GM10248 (cell line): ENCODE measurements at places on chromosomes 2 and 18.

DNA sequence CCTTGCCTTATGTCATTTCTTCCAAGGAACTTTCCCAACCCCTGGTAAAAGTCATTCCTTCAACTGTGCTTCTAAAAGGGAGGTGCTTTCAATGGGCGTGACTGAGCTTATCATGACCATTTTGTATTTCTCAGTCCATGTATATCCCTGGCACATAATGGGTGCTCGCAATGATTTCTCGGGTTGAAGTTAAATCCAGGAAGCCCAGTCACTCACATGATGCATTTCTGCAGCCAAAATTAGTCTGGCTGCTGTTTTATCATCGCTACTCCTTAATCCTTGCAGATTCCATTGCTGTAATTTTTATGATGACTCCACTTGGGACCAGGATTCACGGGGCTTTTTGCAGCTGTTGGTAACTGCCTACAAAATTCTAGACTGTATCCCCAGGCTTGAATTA lies 25.9 kb upstream of the RFX8 start:
- no peak for DNase-seq

DNA sequence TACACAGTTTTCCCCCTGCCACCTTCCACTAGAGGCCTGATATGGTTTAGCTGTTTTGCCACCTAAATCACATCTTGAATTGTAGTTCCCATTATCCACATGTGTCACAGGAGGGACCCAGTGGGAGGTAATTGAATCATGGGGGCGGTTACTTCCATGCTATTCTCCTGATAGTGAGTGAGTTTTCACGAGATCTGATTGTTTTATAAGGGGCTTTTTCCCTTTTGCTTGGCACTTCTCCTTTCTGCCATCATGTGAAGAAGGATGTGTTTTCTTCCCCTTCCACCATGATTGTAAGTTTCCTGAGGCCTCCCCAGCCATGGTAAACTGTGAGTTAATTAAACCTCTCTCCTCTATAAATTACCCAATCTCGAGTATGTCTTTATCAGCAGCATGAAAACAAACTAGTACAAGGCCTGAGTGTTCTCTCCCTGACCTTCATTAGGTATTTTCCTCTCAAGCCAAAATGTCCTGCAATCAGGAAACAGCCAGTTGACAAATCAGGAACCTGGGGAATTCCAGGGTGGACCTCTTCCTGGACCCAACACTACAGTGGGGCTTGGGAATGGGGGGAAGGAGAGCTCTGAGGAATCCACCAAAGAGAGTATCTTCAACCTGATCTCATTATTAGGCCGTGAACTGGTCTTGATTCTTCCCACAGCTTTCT lies 129.9 kb downstream of the TXNL1 start:
- DNase-seq = no peak

DNA sequence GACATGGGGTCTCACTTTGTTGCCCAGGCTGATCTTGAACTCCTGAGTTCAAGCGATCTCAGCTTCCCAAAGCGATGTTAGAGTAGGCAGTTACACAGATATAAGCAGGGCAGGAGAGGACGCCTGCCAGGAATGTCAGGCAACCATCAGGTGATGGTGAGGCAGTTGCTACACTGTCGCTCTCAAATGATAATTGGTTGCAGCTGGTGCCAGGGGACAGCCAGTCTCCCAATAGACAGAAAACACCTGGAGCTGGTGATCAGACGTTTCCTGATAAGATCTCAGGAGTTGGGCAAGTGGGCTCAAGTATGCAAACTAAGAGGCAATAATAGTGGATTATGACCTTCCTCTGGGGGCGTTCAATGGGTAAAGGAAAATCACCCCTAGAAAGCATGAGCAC lies 163.1 kb upstream of the RGPD4 start:
- no peak for DNase-seq

DNA sequence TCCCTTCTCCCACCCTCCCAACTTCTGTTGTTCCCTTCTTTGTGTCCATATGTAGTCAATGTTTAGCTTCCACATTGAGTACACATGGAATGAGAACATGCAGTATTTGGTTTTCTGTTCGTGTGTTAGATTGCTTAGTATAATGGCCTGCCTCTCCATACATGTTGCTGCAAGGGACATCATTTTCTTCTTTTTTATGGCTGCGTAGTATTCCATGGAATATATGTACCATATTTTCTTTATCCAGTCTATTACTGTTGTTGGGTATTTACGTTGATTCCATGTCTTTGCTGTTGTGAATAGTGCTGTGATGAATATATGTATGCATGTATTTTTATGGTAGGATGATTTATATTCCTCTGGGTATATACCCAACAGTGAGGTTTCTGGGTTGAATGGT lies 42.0 kb downstream of the NUP35 start:
- no peak for DNase-seq

GRCh38 chr2:172765662-172766061 lies 30.0 kb downstream of the RAPGEF4 start:
- DNase-seq = no peak

DNA sequence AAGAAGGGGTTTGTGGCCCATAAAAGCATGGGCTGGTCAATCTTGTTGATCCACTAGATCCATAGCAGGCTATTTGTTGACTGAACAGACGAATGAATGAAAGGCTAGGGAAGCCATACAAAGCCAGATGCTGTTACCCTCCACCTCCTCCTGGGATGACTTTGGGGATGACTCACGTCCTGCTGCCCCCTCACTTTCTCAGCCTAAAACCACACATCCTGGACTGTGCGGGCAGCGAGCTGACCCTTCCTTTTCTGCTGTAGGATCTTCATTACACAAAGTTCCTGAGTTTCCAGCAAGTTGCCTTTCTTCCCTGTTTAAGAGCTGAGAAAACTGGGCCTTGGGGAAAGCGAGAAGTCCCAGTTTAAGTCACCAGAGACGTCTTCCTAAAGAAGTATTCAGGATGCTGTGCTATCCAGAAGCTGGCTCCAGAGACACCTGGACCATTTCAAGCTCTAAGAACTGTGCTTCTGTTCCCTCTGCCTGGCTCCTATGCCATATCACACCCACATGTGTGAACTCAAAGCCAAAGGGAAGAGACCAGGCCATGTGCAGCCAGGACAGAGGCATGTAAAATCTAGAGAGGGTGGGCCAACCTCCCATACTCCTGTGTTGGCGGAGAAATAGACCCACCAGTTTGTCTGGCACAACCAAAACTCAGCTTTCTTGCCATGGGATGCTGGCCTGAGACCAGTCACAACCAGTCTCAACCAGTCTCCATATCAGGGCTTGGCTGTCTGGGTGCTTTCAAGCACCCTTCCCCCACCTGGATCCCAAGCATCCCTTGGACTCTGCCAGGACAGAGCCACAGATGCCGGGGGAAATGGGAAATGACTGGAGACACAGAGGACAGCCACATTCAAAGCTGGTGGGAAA lies 4.7 kb upstream of the SLC20A1 start:
- no peak for DNase-seq

- DNase-seq = no peak
Observed at GRCh38 chr18:44507729-44508325, 172.9 kb upstream of the SETBP1 start.

DNA sequence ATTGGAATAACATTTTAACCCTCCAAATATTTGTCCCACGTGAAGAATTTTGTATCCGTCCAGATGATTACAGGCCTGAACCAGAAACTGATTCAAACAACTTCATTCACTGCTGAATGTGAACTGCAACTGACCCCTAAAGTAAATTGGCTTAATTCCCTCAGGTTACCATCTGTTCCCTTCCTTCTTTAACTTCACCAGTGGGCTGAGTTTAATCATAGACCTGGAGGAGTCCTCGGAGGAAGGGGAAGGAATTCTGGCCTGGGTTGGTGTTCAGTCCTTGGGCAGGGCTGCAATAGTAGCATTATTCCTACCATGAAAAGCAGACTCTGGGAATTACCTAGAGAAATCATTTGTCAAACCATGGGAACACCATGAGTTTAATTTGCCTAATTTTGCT lies 207.4 kb downstream of the TMEM247 start:
- DNase-seq = no peak

GRCh38 chr2:105575499-105576025 lies 169.2 kb upstream of the NCK2 start:
- DNase-seq = no peak

GRCh38 chr18:6683112-6683876 lies 46.2 kb upstream of the ARHGAP28 start:
- no peak for DNase-seq

DNA sequence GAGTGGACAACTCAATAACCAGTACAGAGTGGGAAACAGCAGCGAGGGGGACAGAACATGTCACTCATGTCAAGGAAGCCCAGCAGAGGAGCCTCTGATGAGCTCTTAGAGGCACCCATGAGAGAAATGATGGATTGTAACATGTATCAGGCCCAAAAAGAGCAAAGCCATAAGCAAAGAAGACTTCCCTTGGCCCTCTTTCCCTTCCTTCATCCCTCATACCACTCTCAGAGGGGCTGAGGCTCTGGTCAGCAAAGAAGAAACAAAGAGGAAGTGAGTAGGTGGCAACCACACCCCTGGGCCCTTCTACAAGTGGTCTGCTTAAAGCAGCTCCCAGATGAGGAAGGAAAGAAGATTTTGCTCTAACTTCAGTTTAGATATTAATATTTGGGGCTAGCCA lies 112.8 kb downstream of the CDC42EP3 start:
- peak; percentile 42 for DNase-seq

GRCh38 chr2:221588306-221588985 lies 16.3 kb upstream of the EPHA4 start:
- DNase-seq = no peak

- no peak for DNase-seq
Observed at GRCh38 chr2:73700131-73700611, 37.0 kb downstream of the TPRKB start.

DNA sequence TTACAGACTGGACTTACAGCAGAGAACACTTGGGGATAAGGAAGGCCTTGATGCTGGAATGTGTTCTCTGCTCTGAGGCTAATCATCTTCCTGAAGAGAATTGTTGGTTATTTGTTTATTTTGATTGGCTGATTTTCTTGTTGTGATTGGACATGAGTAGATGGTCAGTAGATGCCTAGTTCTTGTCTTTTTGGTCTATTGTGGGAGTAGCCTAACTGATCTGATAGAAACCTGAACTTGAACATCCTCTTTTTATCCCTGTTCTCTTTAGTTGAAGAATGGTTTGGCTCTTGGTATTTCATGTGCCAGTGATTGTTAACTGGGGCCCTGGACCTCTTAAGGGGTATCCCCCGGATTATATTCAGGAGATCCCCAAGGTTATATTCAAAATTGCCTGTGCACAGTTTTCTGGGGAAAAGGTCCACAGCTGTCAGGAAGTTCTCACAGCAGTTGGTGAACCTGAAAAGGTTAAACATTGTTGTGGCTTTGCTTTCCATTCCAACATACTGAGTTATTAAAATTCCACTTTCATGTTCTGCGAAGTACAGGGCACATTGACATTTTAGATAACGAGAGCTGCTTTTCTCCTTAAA lies 13.6 kb downstream of the TWSG1 start:
- DNase-seq = peak; percentile 32

GRCh38 chr2:1970341-1970740 lies 226.0 kb upstream of the PXDN start:
- DNase-seq = no peak

DNA sequence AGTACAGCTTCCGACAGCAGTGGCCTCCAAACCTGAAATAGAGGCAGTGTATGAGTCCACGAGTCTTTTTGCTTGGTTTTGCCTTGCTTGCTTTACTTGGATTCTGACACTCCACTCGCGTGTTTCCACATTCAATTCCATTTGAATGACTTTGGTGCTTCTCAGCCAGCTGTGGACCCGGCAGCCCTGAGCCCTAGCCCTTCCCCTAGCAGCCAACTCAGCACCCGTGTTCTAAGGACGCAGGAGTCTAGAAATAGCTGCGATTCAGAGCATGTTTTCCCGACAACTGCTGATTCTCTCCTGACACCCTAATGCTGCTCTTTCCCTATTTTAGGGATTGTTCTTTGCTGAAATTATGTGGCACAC lies 20.6 kb downstream of the LRRFIP1 start:
- DNase-seq = no peak

DNA sequence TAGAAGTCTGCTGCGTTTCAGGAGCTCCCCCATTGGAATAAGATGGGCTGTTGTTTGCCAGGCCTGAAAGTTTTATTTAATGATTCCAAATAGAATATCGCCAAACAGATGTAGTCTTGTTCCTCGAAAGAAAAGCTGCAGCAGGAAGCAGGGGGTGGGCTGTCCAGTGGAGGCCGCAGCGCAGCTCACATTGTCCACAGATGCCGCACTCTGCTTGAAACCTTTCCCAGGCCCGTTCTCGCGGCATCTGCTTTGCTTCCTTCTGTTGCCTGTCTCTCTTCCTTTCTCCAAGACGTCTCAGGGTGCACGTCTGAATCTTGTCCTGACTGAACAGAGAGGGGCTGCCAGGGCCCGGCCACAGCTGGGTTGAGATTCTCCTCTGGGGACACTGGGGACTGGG lies 12.4 kb upstream of the IGFBP2 start:
- DNase-seq = no peak

GRCh38 chr2:194383401-194383800 lies 1273.6 kb upstream of the SLC39A10 start:
- no peak for DNase-seq

DNA sequence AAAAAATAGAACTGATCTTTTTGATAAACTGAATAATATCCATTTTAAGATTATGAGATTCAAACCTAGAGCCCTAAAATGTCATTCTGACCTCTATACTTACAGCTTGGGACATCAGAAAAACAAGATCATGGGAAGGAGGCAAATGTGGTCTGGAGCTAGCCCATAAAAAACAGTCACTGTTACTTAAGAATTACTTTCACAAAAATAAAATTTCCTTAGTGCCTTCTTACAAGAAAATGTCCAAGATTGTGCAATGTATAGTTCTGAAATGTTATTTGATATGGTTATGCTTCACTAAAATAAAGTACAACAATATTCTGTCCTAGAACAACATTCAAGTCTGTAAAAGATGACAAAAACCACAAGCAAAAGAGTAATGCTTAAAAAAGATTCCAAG lies 247.6 kb downstream of the DYM start:
- DNase-seq = no peak

GRCh38 chr2:143877876-143878530 lies 641.9 kb downstream of the ZEB2 start:
- DNase-seq = no peak

DNA sequence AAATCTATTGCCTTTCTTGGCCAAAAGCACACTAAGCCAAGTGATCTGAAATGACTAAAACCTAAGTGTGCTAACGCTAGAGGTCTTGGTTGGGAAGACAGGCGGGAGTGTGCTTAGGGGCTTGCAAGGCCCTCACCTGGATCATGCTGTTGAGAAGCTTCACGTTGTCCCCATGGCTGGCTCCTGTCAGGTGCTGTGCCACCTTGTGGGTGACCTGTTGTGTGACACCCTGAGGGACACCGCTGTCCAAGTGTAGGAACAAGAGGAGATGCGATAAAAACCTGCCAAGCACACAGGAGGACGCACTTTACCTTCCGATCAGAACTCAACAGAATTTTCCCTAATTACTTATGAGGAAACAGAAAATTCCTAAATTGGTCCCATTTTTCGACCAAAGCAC lies 50.8 kb downstream of the EPG5 start:
- no peak for DNase-seq

DNA sequence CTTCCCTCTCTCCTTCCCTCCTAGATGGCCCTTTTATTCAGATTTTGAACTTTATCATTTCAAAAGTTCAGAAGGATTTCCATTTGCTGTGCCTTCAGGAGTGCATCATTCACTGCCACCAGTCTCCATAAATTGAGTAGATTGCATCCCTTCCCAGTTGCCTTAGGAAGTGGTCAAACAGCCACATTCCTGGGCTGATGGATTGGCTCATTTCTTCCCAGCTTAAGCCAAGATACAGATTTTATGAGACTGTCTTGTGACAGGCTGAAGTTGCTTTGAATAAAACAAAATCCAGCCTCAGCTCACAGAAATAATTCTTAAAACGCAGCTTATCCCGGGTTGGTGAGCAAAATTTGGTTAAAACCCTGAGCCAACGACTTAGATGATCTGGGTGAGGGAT lies 9.8 kb downstream of the NRP2 start:
- DNase-seq = no peak
